Muscle of leg (tissue), 16 donors: ENCODE measurements at places on chromosomes 11 and 22. TPM values are rescaled to one million over a fixed set of nuclear protein-coding genes. Genes with fewer than 3 reads are reported as not detected.
A peak's percentile ranks its signal among the peaks of the same experiment; 100 is the strongest.

GRCh38 chr11:32902089-32902665, 9.6 kb downstream of the QSER1 start:
- no peak overlapping the region for H3K4me3 ChIP-seq
- DNase-seq: peak; percentile 36
- no peak overlapping the region for H3K27ac ChIP-seq

GRCh38 chr11:117629891-117630538, 167.0 kb downstream of the DSCAML1 start:
- peaks cover 10% of the 10 kb centered on the region for H3K27me3 ChIP-seq
- no peak for DNase-seq
- H3K27ac ChIP-seq: no peak overlapping the region

Gene TSSK2
- 0.04 TPM for total RNA-seq

Gene MPEG1
- total RNA-seq: 13.4 TPM

Gene B3GAT1
- 0.09 TPM for total RNA-seq

DNA sequence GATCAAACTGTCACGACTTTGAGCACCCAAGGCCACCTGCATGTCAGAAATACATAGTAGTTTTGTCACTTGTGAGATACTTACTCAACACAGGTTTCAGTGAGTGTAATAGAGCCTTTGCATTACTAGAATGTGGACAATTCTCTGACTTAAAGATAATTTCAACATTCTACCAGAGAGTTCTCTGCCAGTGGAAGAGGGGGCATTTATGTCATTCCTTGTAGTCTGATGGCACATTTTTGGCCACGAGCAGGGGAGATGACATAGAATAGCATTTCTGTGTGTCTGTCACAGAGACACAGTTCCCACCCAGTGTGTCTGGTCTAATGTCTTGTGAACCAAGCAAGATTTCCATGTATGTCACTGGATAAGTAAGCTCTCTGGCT, 112.5 kb downstream of the DBX1 start:
- peaks cover 23% of the 10 kb centered on the region for H3K36me3 ChIP-seq
- DNase-seq: no peak
- no peak overlapping the region for H3K4me3 ChIP-seq
- H3K27ac ChIP-seq: no peak overlapping the region
- no peaks in the 10 kb centered on the region for H3K27me3 ChIP-seq

DNA sequence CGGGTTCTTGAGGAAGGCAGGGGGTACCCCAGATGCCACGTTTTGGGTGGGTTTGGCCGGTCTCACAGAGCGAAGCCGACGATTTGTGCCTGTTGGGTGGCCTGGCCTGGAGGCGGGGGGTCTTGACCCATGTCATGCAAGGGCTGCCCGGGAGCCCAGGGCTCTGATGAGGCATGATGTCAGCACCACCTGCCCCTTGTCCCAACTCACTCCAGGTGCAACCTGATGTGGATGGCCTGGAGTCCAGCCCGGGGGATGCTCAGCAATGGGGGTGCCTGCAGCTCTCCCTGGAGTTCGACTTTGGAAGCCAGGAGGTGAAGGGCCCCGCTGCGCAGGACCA, 851 bp downstream of the SYT8 start:
- no peak for DNase-seq
- no peak overlapping the region for H3K4me3 ChIP-seq
- peaks cover 2% of the 10 kb centered on the region for H3K27me3 ChIP-seq

Gene SCGB1A1
- not detected for total RNA-seq

- peak; percentile 52 for DNase-seq
- no peaks in the 10 kb centered on the region for H3K4me1 ChIP-seq
- no peaks in the 10 kb centered on the region for H3K36me3 ChIP-seq
- peak overlapping the region; percentile 25 for H3K4me3 ChIP-seq
- peak overlapping the region; percentile 86 for H3K27ac ChIP-seq
Measured at GRCh38 chr11:6746086-6746618, 25.6 kb downstream of the OR2AG2 start.

DNA sequence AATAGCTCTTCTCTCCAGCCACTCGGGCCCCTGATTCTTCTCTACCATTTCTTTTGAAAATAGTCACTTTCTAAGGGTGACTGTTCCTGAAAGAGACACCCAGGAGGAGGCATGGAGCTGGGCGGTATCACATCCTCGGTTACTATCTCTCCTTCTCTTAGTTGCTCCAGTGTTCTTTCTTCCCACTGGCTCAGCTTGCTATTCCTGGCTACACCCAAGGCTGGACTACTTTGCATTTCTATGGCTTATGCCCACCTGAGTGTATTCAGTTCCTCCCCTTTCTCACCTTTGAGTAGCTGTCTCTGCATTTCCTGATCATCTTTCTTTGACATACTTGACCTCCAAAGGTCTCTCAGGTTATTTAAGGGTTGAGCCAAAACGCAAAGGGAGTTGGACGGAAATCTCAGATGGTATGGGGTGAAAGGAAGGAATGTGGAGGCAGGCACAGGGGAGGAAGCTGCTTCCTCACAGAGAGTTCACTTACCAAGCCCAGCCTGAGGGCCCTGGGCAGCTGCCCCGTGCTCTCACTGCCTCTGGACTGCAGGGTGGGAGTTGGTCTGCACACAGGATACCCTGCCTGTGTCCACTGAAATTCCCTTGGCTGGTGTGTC, 155.7 kb downstream of the SNX19 start:
- H3K27me3 ChIP-seq: no peaks in the 10 kb centered on the region
- no peaks in the 10 kb centered on the region for H3K36me3 ChIP-seq
- no peak overlapping the region for H3K27ac ChIP-seq
- H3K4me1 ChIP-seq: peaks cover 9% of the 10 kb centered on the region
- DNase-seq: no peak

GRCh38 chr11:117300773-117301172, 9.6 kb downstream of the BACE1-AS start:
- peaks cover 11% of the 10 kb centered on the region for H3K4me1 ChIP-seq
- peaks cover 6% of the 10 kb centered on the region for H3K36me3 ChIP-seq
- no peaks in the 10 kb centered on the region for H3K27me3 ChIP-seq
- no peak overlapping the region for H3K27ac ChIP-seq

Gene DNAJB7
- not detected for total RNA-seq

Gene CASP1
- 7.0 TPM for total RNA-seq

DNA sequence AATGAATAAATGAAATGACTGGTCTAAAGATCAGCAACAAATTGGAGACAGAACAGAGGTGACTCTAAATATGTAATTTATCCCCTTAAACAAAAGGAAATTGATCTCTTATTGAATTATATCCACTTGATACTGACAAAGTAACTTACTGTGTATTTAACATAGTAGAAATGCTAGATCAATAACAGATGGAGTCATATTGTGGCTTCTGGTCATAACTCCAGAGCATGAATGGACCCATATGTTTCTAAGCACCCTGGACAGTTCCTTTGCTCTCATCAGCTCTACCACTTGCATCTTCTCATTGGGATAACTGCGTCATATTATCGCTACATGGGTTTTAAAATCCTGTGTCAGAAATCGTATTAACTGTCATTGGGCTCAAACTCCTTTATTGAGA, 222.3 kb downstream of the ETS1 start:
- peak; percentile 81 for DNase-seq
- no peaks in the 10 kb centered on the region for H3K36me3 ChIP-seq
- H3K4me3 ChIP-seq: no peak overlapping the region
- no peak overlapping the region for H3K27ac ChIP-seq
- H3K4me1 ChIP-seq: no peaks in the 10 kb centered on the region

DNA sequence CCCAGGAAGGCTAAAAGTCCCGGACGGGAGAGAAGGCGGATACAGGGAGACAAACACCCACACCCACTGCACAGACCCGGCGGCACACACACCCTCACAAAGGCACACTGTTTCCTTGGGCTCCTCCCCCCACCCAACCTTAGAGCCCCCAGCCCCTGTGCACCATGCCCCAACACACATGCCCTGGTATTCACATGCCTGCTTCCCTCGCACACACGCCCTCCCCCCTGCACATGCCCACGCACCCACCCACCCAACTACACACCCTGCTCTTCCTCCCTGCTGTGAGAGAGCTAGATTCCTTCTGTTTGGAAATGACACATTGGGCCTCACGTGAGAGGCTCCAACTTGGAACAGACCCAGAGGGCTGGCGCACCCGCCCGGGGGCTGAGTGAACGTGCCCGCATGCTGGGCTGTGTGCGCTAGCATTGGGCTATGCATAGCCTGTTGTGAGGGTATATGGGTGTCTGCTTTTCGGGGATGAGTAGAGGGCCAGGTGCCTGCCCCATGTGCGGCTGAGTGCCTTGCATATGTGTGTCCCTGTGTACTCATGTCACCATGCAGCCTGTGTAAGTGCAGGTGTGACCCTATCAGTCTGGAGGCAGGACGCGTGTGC, 518 bp upstream of the CHRM1 start:
- no peaks in the 10 kb centered on the region for H3K36me3 ChIP-seq
- H3K4me3 ChIP-seq: no peak overlapping the region
- H3K4me1 ChIP-seq: peaks cover 36% of the 10 kb centered on the region

- no peaks in the 10 kb centered on the region for H3K4me1 ChIP-seq
- H3K36me3 ChIP-seq: no peaks in the 10 kb centered on the region
- no peak for DNase-seq
- H3K4me3 ChIP-seq: no peak overlapping the region
- H3K27me3 ChIP-seq: peaks cover 13% of the 10 kb centered on the region
- no peak overlapping the region for H3K27ac ChIP-seq
Measured at GRCh38 chr11:1810761-1811160, 24.0 kb upstream of the SYT8 start.

GRCh38 chr11:126083829-126084607, 21.4 kb upstream of the CDON start:
- no peak for DNase-seq
- H3K36me3 ChIP-seq: no peaks in the 10 kb centered on the region
- H3K4me3 ChIP-seq: no peak overlapping the region
- peaks cover 22% of the 10 kb centered on the region for H3K4me1 ChIP-seq
- H3K27ac ChIP-seq: no peak overlapping the region

- H3K27me3 ChIP-seq: no peaks in the 10 kb centered on the region
- no peak overlapping the region for H3K27ac ChIP-seq
- H3K4me3 ChIP-seq: no peak overlapping the region
- H3K4me1 ChIP-seq: peaks cover 7% of the 10 kb centered on the region
Measured at GRCh38 chr22:17866127-17866526, 91.9 kb upstream of the BID start.

Gene RIMBP3B
- total RNA-seq: 0.18 TPM

Gene MS4A12
- total RNA-seq: not detected

DNA sequence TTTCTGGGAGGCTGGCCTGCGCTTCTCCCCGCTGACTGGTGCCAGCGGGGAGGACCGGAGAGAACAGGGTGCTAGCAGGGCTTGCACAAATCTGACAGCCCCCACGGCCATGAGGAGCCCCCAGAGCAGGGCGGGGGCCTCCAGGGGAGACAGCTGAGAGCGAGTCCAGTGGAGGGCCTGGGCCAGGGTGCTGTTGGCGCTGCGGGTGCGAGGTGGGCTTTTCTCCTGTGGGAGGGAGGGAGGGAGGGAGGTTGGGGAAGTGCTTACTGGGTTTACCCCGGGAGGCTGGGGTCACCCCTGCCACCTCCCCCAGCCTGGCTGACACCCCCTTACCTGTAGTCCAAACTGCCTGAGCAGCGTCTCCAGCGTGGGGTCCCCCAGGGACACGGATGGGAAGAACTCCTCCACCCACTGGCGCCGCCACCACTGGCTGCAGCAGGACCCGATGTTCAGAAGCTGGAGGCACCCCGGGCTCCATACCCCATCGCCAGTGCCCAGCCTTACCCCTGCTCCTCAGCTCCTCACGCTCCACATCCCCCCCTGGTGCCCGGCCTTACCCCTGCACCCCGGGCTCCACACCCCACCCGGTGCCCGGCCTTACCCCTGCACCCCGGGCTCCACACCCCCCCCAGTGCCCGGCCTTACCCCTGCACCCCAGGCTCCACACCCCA, 3.9 kb downstream of the LMF2 start:
- H3K4me1 ChIP-seq: peaks cover 16% of the 10 kb centered on the region
- DNase-seq: no peak
- no peaks in the 10 kb centered on the region for H3K27me3 ChIP-seq
- H3K27ac ChIP-seq: no peak overlapping the region
- H3K4me3 ChIP-seq: no peak overlapping the region
- peaks cover 30% of the 10 kb centered on the region for H3K36me3 ChIP-seq

Gene IRF7
- 11.3 TPM for total RNA-seq

- peak; percentile 75 for DNase-seq
- H3K4me1 ChIP-seq: peaks cover 91% of the 10 kb centered on the region
- H3K36me3 ChIP-seq: peaks cover 42% of the 10 kb centered on the region
- no peaks in the 10 kb centered on the region for H3K27me3 ChIP-seq
Measured at GRCh38 chr22:36329254-36330078, 58.3 kb downstream of the MYH9 start.

DNA sequence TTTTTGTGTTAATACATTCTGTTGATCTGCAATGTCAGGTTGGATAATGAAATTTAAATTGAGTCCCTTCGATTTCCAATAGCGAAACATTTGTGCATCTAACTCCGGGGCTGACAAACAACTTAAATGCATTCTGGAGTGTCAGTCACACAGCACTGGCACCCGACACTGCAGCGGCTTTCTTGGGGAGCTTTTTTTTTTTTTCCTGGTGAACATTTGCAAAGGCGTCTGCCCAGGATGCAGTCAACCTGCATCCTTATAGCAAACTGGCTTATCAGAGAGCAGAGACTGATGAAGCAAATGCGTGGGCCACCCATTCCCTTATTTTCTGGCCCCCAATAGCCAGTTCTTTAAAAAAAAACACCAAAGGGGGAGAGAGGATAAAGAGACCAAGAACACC, 1167.7 kb downstream of the LRRC4C start:
- DNase-seq: peak; percentile 23
- peak overlapping the region; percentile 5 for H3K27ac ChIP-seq
- peaks cover 15% of the 10 kb centered on the region for H3K27me3 ChIP-seq
- H3K4me3 ChIP-seq: peak overlapping the region; percentile 67
- H3K36me3 ChIP-seq: no peaks in the 10 kb centered on the region
- H3K4me1 ChIP-seq: no peaks in the 10 kb centered on the region

Gene ASCL2
- 0.53 TPM for total RNA-seq

DNA sequence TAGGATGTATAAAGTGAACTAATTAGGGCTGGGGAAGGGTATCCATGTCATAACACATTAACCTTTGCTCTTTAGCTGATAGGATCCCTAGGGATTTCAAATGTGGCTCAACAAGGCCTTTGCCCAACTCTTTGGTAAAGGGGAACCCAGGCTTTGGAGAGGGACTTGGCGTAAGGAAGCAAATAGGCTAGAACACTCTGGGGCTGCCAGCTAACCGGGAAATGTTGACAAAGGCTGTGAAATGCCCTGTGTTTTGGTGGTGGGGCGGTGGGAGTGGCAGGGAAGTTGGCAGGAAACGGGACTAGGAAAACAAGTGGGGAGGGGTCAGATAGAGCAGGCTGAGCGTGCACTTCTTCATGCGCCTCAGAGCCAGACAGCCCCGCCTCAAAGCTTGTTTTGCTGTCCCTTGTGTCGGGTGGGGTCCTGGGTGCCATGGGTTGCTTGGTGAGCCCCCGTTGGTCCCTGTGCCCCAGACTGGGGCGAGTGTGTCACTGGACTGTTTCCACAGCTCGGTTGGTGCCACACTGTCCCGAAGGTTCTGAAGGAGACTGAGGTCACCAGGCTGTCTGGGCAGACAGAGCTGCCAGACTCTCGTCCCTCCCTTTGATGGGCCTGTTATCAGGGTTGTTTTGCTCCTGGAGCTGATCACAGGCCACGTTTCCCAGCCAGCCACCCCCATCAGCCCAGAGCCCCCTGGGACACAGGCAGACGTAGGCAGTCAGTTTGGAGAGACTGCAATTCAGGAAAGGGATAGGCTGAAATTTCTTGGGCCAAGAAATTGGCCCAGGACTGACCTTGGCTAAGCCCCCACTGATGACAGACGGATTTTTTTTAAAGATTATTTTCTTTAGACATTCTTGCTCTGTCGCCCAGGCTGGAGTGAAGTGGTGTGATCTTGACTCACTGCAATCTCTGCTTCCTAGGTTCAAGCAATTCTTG, 19.6 kb downstream of the KCTD21 start:
- H3K27me3 ChIP-seq: no peaks in the 10 kb centered on the region
- H3K4me1 ChIP-seq: peaks cover 9% of the 10 kb centered on the region
- peak; percentile 72 for DNase-seq
- no peak overlapping the region for H3K4me3 ChIP-seq
- H3K27ac ChIP-seq: peak overlapping the region; percentile 37
- H3K36me3 ChIP-seq: peaks cover 26% of the 10 kb centered on the region

Gene APOL5
- total RNA-seq: 1.1 TPM

- H3K27ac ChIP-seq: peak overlapping the region; percentile 69
- peak; percentile 93 for DNase-seq
- H3K36me3 ChIP-seq: no peaks in the 10 kb centered on the region
Measured at GRCh38 chr11:17816232-17816931, 81.8 kb downstream of the KCNC1 start.
